Mucosa of gallbladder (tissue), 1 donor: ENCODE measurements at places on chromosomes 7 and 10. TPM values are rescaled to one million over a fixed set of nuclear protein-coding genes. Genes with fewer than 3 reads are reported as not detected.

DNA sequence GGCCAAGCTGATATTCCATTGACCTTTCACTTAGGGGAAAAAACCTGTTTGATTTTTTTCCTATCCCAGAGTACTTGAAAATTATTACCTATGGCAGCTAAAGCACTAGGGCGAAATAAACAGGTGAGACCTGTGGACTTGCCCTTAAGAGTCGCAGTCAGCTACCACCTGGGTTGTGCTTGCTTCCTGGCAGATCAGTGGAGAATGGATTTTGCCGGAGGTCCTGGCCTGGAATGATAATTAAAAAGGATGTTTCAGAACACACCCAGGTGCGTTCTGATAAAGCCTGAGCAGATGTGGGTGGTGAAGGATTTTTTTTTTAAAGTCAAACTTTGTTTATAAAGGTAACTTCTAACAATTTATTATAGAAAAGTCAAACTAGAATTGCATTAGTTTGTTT lies 59.1 kb downstream of the AUTS2 start:
- no peak for DNase-seq

The PPP1R3A gene
- total RNA-seq = not detected

DNA sequence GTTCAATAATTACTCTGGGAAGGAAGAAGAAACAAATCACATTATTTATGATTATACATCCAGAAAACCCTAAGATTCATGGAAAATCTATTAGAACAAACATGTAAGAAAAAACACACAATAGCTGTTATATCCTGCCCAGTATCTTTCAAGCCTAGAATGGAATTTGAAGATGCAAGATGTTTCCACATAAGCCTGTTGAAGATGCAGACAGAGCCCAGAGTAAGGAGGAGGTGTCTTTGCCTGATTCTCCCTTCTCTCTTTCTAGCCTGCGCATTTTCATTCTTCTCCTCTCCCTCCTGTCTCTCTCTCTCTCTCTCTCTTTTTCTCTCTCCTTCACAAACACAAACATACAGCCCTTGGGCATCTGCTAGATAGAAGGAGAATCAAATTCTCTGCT lies 170.1 kb upstream of the INHBA start:
- no peak for DNase-seq

- peak; percentile 58 for DNase-seq
Observed at GRCh38 chr7:517774-518629, 1.6 kb downstream of the PDGFA start.

The DGKB gene
- total RNA-seq = 1.0 TPM

DNA sequence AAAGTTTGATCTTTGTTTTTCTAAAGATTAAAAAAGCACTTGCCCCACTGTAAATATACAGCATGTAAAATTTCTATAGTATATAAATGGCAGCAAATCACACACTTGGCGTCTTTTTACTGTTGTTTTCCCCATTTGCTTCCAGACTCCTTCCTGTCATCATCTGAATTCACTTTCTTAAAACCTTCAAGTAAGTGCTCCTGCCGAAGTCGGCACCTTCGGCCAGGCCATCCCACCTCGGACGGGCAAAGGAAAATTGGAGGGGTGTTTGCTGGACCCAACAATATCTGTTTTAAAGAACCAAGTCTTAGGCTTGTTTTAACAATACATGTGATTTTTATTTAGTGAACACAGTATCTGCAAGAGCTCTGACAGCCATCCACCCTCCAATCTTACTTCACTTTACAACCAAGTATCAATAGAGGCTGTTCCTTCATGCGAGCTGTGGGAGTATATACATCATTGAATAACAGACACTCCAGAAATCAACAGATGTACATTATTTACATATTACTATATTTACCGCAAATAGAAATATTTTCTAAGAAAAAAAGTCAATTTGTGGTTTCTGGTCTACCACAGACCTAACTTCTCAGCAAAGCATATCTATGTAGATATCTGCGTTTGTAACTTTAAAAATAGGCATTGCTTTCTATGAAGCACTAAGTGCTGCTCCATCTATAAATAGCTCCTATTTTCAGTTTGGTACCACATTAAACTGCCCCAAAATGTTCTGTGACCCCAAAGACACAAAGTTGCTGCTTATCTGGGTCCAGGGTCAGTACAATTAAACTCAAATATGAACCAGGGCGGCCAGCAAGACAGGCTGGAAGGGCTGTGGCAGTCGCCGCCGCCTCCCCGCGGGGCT lies 110.7 kb downstream of the CYTH3 start:
- no peak for DNase-seq

GRCh38 chr10:821322-821721 lies 110.2 kb downstream of the LARP4B start:
- no peak for DNase-seq

- peak; percentile 42 for DNase-seq
Observed at GRCh38 chr10:119207713-119208552, 562 bp downstream of the GRK5 start.

The SHH gene
- 134 TPM for total RNA-seq

- no peak for DNase-seq
Observed at GRCh38 chr10:100847440-100847839, 65.3 kb upstream of the SLF2 start.

The ATP6V0E2 gene
- total RNA-seq = 47.0 TPM

- no peak for DNase-seq
Observed at GRCh38 chr10:71209731-71210541, 2.4 kb upstream of the UNC5B start.

DNA sequence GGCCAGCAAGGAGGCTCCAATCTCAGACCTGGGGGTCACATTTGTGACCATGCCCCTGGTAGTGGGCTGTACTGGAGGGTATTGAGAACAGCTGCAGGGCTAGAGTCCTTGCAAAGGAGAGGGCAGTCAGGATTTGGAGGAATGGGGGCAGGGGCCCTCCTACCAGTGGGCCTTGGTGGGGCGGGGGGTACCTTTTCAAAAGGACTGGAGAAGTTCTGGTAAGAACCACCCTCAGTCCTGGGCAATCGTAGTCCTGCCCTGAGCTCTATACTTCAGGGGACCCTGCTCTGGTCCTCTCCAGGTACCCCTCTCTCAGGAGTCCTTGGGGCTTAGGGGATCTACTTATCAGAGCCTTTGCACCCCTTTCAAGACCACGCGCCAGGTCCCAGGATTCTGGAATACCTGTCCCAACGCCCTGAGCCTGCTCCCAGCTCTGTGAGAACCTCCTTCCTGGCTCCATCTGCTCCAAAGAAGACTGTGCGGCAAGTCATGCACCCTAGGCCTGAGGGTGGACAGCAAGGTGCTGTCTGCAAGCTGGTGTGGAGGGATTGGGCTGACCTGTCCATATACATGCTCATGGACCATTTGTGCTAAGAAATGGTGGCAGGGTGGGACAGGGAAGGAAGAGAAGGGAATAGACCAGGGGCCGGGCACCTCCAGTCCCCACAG lies 134.1 kb upstream of the EEPD1 start:
- no peak for DNase-seq

- DNase-seq = no peak
Observed at GRCh38 chr7:140983802-140984201, 30.9 kb downstream of the MRPS33 start.

- DNase-seq = no peak
Observed at GRCh38 chr10:86200269-86200668, 166.3 kb downstream of the GRID1 start.

The TSPAN14 gene
- 124 TPM for total RNA-seq

DNA sequence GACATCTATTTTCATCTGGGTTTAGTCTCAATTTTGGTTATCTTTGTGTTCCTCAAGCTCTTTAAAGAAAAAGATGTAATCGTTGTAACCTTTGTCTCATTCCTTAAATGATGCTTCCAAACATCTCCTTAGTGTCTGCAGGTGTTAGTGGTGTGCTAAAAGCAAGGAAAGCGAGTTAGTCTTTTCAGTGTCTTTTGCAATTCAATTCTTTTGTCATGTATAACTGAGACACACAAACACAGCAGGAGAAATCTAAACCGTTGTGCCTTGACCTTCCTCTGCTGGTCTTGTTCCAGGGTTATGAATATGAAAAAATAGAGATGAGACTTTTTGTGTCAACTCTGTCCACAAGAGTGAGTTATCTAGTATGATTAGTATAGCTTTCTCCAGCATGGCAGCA lies 40.7 kb downstream of the PIK3CG start:
- no peak for DNase-seq

DNA sequence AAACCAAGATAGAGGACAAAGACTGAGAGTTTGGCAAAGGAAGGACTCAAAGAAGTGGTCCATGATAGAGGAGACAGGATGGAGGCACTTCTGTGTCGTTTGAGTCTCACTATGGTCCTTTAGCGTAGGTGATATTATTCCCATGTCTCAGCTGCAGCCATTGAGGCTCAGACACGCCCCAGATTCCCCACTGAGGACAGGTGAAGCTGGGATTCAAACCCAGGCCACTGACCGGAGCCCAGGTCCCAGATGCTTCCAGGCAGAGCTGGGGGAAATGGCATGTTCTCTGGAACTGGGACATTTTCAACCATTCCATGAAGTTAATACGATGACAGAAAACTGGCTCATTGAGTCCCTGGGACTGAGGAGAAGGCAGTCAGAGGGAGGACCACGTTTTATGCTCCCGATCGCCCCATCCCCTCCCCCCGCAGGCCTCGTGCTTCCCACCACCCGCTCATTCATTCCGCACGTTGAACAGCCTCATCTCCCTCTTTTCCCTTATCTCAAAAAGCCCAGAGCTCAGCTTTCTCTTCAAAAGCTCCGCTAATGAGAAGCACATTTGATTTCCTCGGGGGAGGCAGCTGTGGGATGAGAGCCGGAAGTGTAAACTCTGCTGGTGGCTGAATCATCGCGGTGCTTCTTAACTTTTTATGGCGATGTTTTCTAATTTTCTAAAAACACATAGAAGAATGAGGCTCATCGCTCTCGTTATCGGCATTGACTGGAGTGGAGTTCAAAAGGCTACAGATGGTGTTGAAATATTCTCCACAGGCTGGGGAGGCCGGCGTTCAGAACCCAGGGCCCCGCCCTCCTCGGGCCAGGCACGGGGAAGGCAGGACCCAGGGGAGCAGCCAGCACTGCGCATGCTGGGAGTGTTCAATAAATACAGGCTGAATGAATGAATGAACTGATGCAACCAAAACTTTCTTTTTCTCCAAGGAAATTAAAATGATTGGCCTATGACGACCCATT lies 64.0 kb downstream of the OAT start:
- DNase-seq = peak; percentile 53

The NODAL gene
- total RNA-seq = 0.12 TPM

The HPSE2 gene
- 12.4 TPM for total RNA-seq

DNA sequence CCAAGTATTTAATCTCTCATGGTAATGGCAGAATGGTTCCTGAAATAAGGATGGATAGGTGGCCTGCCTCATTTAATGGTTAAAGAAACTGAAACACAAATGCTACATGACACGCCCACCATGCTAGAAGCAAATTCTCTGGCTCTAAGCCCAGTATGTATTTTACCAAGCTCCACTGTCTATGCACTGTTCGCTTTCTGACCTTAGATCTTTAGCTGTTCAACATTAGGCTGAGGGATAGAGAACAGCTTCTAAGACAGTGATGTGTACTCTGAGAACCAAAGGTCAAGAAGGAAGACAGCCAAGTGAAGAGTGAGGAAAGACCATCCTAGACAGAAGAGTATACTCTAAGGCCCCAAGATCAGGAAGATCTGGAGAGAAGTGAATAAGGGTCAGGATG lies 26.6 kb downstream of the FAM3C start:
- no peak for DNase-seq

DNA sequence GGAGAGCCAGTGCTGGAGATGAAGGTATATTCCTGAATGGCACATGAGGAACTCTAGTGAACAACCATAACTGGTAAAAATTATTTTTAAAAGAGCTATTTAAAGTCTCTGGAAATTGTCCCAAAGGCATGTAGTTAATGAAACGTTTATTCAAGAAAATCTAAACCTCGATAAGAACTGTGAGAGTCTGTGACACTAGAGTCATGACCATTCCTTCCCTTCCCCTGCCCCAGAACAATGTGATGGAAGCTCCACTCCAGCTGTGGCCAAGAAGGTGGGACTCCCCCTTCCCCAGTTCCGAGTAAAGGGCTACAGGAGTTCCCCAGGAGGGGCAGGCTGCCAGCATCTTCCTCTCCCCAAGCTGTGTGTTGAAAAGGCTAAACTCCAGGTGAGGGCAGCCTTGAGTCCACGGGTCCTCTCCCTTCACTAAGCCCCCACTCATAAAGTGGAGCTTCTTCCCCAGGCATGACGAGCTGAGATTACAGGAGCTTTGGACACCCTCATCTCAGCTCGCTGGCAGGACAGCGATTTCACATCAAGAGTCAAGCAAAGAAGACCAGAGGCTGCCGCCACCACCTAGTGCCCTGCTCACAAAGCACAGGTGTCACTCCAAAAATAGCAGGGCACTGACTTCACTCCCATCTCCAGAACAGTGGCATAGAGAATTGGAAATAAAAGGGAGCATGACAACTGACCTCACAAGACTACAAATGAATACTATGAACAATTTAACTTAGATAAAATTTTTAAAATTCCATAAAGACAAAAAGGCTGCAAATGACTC lies 68.5 kb downstream of the NHLRC2 start:
- no peak for DNase-seq

DNA sequence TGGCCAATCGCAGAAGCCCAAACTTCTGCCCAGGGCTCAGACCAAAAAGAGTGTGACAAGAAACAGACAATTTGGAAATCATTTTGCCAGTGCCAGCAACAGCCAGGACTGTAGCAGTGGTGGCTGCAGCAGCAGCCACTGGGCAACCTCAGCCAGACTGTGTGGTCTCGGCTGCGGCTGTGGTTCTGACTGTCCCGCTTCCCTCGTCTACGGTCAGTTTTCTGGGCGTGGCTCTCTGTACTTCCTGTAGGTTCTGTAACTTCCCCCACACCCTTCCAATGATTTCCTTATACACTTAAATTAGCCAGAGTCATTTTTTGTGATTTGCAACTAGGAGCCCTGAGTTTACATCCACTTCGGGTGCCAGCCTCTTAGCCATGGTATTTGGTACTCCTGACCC lies 39.9 kb downstream of the CYTH3 start:
- peak; percentile 26 for DNase-seq

DNA sequence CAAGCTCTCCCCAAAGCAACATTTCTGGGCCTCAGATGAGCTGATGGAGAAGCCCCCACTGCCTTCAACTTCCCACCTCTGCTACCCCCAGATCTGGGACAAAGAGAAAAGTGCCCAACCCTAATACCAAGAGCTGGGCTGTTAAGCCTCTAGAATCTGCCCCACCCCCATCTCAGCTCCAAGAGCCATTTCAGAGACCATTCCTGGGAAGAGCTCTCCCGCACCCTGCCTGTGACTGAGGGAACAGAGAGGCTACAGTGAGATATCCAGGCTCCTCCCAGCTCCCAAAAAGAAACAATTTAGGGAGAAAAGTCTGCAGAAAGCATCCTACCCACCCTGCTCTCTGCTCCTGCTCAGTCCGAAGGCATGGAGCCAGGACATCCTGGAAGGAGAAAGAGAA lies 2.5 kb upstream of the KCNH2 start:
- DNase-seq = no peak

DNA sequence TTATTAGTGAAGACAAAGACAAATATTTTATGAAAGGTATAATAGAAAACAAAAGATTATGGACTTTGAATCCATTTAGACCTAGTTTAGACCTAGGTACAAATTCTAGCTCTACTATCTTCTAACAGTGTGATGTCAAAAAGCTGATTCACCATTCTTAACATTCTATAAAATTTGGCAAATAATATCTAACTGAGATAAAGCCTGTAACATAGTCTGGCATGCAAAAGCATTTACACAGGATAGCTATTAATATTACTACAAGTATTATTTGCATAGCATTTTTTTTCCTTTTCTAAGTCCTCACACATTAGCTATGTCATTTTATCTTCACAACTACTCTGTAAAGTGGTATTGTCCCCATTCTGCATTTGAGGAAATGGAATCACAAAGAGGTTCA lies 179.6 kb upstream of the LRRTM3 start:
- no peak for DNase-seq
